ENCODE measurements at places on chromosomes 7 and 10. TPM values are rescaled to one million over a fixed set of nuclear protein-coding genes. Genes with fewer than 3 reads are reported as not detected.
A peak's percentile ranks its signal among the peaks of the same experiment; 100 is the strongest.

DNA sequence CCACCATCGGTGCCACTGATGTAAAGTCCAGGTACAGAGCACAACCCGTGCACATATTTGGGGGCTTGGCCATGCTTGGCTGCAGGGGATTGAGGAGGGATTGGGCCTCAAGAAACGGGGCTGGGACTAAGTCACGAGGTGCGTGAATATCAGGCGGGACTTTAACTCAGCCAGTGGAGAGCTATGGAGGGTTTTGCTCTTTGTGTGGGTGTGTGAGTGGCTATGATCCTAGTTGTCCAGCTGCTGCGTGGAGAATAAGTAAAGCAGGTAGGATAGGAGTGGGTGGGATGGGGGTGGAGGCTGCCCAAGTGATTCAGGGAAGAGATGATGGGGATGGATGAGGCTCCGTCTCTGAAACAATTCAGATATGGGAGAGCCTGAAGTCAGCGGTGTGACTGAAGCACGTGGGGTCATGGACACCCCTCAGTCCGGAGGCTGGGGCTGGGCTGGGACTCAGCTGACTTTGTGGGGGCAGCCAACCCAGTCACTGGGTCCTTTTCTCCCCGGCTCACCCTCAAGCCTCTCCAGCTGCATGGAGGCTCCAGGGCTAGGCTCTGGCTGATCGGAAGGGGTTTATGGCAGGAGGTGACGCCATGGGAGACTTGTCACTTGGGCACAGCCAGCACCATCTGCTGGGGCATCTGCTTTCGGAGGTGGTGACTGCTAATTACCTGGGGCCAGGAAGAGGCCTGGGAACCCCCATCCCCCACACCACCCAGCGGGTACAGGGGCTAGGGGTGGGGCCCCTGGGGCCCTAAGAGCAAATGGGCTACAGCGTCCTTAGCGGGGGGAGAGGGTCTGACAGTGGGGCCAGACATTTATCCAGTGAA is 1.7 kb upstream of the LFNG start:
- peak; percentile 40 for DNase-seq

GRCh38 chr10:121961456-121961855 is 13.6 kb downstream of the NSMCE4A start:
- no peak for DNase-seq

DNA sequence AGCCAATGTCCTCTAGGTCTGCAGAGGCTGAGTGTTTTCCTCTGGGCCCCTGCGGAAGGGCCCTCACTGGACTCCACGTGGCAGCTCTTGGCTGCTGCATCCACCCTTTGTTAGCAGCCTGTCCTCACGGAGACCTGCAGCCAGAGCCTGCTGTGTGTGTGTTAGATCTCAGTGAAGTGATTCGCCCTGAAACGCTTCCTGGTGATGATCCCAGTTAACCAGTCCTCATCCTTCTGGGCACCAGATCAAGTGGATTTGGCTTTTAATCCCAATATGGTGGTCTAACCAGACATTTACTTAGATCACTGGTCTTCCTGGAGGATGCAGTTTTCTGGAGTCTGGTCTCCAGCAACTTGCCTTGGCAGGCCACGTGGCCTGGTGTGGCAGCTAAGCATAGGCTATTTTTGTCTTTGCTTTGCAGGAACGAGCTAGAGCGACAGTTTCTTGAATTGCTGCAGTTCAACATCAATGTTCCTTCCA is 39.5 kb upstream of the GJD4 start:
- DNase-seq = peak; percentile 54

The OR2A1 gene
- 0.47 TPM for polyA plus RNA-seq

GRCh38 chr7:104328970-104329825 is 795 bp downstream of the LHFPL3 start:
- DNase-seq = no peak

The CALD1 gene
- polyA plus RNA-seq = 190 TPM

The SLC39A12 gene
- not detected for polyA plus RNA-seq

DNA sequence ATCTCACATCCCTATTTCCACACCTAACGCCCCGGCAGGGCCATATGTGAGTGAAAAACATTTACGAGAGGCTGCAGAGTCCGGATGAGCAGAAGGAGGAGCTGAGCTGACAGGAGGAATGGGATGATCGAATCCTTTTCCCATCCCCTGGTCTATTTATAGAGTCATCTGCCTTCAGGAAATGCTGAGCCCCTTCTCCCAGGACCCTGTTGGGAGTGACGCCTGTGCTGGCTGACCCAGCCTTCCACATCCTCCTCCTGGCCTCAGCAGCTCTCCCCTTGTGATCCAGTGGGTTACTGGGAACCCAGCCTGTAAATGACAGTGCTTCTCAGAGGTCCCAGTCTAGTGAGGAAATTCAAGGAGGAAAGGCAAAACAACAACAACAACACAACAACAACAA is 16.6 kb downstream of the DENND2A start:
- peak; percentile 95 for DNase-seq

The ITPRID1 gene
- 1.1 TPM for polyA plus RNA-seq

DNA sequence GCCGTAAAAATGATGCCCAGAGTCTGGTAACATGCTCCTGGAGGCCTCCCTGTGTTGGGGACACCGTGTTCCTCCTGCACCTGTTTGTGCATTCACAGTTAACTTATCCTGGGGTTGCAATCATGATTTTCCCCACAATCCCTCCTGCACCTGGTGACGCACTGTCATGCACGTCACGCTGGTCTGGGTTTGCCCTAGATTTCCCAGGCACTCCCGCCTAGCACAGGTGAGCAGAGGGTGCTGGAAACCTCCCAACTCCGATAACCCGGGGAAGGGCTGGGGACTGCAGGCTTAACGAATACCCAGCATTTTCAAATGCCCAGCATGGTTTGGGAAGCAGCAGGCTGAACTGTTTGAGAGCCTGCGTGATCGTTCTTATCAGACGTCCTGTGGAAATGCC is 427.1 kb downstream of the TCERG1L start:
- DNase-seq = no peak

The MYPN gene
- 100 TPM for polyA plus RNA-seq

DNA sequence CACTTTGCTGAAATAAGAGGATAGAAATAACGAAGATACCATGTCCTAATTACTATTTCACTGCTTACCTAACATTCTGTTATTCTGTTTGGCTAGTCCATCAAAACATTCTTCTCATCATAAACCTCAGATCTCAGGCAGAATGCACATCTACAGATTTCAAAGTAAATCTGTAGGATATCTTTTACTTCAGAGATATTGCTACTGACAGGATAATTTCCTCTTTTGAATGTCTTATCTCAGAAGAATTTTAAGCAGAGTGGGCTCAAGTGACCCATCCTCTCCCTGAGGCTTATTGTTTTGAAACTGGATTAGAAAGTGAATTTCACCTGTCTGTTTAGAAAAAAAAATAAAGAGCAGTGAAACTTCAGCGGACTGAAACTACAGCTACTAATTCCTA is 83.6 kb downstream of the SEMA3C start:
- DNase-seq = no peak

- peak; percentile 63 for DNase-seq
Measured at GRCh38 chr7:81769891-81770727, at the start of gene HGF. Gene HGF, minus strand, starts transcription at chr7:81770047. Its CDS starts 76 bp downstream, at chr7:81769971.

DNA sequence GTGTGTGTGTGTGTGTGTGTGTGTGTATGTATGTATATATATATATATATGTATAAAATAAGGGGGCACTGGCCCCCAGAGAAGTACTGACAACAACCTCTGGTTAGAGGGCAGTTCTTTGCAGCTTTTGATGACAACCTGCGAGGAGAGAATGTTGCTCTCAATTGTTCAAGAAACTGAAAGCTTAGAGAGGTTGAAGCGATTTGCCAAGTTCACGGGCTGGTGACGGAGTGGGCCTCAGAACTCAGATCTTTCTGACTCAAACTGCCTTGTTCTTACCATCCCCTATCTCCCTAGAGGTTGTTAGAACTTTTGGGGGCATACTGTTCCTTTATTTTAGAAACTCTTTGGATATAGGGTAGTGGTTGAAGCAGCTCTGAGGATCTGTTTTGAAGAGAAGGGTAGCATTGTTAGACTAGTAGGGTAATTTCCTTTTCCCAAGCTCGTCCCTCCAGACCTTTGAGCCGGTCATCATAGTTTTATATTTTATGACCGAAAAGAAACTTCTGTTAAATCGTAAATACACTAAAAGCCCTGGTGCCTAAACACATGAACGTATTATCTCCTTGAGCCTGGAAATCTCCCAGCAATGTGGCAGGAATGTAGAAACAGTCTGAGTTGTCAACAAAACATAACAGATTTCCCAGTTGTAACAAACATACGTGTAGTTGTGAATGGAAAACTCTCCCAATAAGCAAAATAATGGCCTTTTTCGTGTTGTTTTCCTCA is 541.7 kb upstream of the GALNT17 start:
- DNase-seq = no peak

The MKI67 gene
- 36.5 TPM for polyA plus RNA-seq

The MYH16 gene
- polyA plus RNA-seq = 0.17 TPM

The YAE1 gene
- 29.2 TPM for polyA plus RNA-seq

The ASAH2 gene
- polyA plus RNA-seq = 1.6 TPM

GRCh38 chr10:77586719-77587415 is 50.7 kb downstream of the KCNMA1 start:
- DNase-seq = peak; percentile 51

DNA sequence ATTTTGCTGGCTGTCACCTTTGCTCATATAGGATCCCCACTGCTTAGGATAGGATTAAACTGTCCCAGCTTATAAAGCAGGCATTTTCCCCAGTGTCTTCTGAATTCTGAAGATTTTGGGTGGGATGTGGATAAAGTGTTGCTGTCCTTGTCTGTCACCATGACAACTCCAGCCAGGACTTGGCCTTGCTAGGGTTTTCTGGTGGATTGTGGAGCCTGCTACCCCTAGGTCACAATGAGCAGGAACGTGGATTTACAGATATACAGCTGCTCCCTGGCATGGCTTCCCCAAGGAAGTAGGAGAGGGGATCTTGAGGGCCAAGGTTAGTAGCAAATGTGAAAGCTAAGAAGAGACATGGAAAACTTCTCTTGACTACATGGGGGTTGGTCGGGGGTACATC is 220.7 kb downstream of the WDR11 start:
- DNase-seq = no peak

DNA sequence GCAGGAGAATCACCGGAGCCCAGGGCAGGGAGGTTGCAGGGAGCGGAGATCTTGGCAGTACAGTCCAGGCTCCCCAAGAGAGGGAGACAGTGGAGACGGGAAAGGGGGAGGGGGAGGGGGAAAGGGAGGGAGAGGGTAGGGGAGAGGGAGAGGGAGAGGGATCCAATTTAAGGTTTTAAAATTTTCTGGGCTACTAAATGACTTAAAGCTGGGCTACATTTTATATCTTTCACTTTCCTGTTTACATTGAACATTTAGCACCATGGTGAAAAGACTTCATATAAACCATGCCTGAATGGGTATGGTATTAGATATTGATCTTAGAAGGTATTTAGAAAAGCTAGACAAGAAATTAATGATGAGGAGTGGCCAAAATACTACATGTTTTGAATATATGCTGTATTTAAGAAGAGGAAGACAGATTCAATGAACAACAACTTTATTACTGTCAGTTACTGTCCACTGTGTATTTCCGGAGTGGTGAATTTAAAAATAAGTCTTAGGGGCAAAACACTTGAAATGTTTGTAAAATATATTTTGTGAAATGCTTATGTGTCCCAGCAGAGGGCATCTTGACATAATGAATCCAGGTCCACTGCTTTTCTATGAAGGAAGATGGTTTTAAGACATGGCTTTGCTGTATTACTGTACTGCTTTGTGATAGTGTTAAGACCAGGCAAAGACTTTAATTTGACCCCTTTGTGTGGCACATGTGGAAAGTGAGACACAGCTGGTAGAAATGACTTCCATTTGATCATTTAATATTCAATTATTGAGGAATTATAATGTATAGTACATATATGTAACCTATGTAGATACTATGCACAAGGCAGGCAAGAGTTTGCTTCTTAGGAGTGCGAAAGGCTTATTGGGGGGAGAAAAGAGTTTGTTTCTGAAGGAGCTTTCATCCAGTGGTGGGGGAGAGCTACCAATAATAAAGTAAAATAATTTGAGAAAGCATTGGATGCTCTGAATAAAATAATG is 52.8 kb downstream of the NRF1 start:
- DNase-seq = peak; percentile 44

DNA sequence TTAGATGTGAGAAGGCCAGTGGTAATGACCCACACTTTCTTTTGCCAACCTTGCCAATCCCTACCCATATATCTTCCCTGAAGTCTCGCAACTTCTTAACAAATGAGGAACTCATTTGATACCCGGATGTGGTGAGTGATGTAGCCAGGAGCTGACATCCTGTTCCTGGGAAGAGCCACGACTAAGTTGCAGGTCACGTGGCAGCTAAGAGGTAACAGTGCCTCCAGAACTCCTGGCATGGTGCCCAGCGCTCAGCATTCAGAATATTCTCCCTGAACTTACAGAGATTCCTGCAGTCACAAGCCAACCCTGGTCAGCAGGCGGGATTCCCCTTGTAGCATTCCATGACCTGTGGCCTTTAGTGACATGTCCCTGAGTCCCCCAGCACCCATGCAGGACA is 282.5 kb downstream of the GALNT17 start:
- DNase-seq = no peak

- no peak for DNase-seq
Measured at GRCh38 chr7:142384493-142384922, 126.7 kb upstream of the PRSS58 start.

- DNase-seq = no peak
Measured at GRCh38 chr10:4170633-4171314, 385.8 kb upstream of the KLF6 start.

GRCh38 chr7:139750459-139751095 is 27.2 kb downstream of the HIPK2 start:
- no peak for DNase-seq

DNA sequence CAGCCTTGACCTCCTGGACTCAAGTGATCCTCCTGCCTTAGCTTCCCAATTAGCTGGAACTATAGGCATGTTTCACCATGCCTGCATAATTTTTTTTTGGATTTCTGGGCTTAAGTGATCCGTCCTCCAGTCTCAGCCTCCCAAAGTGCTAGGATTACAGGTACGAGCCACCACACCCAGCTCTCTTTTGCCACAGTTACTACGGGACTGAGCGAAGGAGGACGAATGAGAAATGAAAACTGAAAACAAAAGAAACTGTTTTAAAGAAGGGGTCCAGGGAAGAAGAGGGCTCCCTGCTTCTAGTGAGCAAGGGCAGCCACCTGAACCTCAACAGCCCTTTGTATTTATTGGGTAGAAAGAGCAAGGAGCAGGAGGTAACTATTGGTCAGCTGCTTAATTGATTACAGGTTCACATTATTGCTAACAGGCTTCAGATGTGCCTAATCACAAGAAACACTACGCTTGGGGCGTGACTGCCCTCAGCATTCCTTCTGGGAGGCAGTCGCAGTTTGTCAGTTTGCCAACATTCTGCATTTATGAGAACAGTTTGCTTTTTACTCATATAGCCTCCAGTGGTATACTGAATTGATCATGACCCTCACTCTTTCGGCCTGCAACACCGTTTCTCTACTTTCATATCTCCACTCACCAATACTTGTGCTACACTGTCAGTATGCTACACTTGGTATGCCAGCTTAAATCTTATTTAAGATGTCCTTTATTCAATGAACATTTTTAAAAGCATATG is 676.8 kb downstream of the DNAJB9 start:
- DNase-seq = peak; percentile 32

- peak; percentile 16 for DNase-seq
Measured at GRCh38 chr7:44534501-44534900, 6.6 kb downstream of the NPC1L1 start.

- DNase-seq = no peak
Measured at GRCh38 chr7:111953611-111954010, 252.6 kb downstream of the DOCK4 start.

GRCh38 chr10:31133792-31134310 is 102.2 kb upstream of the ZNF438 start:
- peak; percentile 93 for DNase-seq

Data from muscle of back (tissue), 13 donors.